ENCODE measurements at places on chromosomes 7 and 10. TPM values are rescaled to one million over a fixed set of nuclear protein-coding genes. Genes with fewer than 3 reads are reported as not detected.

Gene TAF5
- 3.8 TPM for polyA plus RNA-seq

Gene ZNF655
- 46.1 TPM for polyA plus RNA-seq

Gene SPDYE1
- polyA plus RNA-seq, result 1.6 TPM

Gene TBX20
- not detected for polyA plus RNA-seq

Gene WNT8B
- polyA plus RNA-seq, result 0.10 TPM

Gene CCDC146
- 9.6 TPM for polyA plus RNA-seq

Gene MSMB
- polyA plus RNA-seq, result not detected

Gene CHAT
- polyA plus RNA-seq, result not detected

Gene MTERF1
- polyA plus RNA-seq, result 10.0 TPM

Gene C10orf53
- polyA plus RNA-seq, result not detected

Gene ZEB1
- 60.8 TPM for polyA plus RNA-seq

DNA sequence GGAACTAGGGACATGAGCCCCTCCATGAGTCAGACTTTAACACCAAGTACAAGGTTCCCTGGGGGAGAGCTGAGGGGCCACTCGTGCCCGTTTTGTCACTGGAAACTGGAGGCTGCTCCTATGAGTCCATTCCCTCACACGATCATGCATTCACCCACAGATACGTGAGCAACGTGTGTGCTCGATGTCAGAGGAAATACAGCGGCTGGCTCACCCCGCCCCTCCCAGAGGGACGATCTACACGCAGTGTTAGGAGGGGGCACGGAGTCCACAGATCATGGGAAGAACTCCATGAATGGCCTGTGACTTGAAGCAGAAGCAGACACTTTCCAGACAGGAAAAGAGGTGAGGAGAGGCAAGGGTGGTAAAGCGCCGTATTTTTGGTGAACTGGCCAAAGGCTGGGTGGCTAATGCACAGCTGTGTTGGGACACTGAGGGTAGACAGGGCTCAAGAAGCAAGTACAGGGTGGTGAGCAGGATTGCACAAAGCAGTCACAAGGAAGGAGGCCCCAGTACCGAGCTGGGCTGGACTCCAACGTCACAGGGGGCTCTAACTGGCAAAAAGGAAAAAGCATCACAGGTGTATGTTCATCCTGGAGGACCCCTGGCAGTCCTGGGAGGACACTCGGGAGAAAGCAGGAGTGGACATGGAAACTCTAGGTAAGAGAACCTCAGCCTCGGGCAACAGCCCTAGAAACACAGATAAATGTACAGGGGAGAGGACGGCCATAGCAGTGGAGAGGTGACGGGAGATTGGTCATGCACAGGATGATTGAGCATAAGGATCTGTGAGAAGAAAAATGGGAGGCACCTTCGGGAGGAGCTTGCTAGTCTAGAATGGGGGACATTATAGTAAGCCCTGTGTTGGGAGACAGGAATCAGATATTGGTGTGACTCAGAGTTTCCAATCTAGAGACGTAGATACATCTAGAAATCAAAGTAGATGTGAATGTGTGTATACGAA lies 41.2 kb downstream of the TNS3 start:
- no peak for DNase-seq

GRCh38 chr10:45374350-45375052 lies 485 bp downstream of the ALOX5 start:
- DNase-seq, result no peak

GRCh38 chr7:249989-250388 lies 40.0 kb upstream of the FOXL3 start:
- no peak for DNase-seq

DNA sequence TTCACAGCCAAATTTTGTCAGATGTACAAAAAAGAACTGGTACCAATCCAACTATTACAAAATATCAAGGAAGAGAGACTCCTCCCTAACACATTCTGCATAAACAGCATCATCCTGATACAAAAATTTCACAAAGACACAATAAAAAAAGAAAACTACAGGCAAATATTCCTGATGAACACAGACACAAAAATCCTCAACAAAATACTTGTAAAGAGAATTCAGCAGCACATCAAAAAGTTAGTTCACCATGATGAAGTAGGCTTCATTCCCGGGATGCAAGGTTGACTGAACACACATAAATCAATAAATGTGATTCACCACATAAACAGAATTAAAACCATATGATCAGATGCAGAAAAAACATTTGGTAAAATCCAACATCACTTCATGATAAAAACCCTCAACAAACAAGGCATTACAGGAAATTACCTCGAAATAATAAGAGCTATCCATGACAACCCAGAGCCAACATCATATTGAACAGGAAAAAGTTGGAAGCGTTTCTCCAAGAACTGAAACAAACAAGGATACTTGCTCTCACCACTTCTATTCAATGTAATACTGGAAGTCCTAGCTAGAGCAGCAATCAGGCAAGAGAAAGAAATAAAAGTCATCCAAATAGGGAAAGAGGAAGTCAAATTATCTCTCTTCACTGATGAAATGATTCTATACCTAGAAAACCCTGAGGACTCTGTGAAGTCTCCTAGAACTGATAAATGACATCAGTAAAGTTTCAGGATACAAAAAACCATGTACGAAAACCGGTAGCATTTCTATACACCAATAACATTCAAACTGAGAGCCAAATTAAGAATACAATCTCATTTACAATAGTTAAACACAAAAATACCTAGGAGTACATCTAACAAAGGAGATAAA lies 223.1 kb downstream of the REEP3 start:
- no peak for DNase-seq

DNA sequence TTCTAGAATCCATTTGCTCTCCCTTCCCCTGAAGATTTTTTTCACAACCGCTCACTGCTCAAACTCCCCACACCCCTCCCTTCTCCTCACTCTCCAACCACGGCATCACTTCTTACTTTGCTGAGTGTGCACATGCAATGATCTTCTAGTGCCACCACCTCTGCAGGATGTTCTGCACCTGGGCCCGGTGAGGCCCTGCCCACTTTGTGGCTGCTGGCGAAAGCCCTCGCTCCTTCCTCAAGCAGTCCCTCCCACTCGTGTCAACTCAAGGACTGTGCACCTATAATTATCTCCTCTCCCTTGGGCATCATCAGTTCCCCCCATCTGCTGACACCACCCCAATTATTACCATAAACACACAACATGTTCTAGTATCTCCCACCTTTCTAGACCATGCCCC lies 91.0 kb upstream of the LANCL2 start:
- DNase-seq, result no peak

- DNase-seq, result no peak
These were observed 240.5 kb upstream of the FZD8 start for GRCh38 chr10:35882422-35883150.

GRCh38 chr7:143252006-143252405 lies 11.2 kb upstream of the GSTK1 start:
- no peak for DNase-seq

DNA sequence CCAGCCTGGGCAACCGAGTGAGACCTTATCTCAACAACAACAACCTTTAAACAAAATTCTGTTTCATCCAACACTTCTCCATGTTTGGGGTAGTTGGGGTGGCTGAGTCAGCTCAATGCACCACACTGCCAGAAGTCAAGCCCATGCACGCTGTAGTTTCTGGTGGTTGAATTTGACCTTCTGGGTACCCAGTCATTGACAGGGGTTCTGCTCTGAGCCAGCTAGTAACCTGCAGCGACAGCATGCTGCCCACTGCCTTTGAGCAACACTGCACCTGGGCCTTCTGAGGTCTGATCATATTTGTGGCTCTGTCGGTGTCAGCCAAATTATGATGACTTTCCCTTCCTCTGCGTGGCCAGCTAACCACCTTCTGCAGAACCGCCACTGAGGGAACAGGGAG lies 84.6 kb upstream of the ZNF438 start:
- no peak for DNase-seq

- no peak for DNase-seq
These were observed 123.4 kb downstream of the NT5C2 start for GRCh38 chr10:103069453-103070331.

DNA sequence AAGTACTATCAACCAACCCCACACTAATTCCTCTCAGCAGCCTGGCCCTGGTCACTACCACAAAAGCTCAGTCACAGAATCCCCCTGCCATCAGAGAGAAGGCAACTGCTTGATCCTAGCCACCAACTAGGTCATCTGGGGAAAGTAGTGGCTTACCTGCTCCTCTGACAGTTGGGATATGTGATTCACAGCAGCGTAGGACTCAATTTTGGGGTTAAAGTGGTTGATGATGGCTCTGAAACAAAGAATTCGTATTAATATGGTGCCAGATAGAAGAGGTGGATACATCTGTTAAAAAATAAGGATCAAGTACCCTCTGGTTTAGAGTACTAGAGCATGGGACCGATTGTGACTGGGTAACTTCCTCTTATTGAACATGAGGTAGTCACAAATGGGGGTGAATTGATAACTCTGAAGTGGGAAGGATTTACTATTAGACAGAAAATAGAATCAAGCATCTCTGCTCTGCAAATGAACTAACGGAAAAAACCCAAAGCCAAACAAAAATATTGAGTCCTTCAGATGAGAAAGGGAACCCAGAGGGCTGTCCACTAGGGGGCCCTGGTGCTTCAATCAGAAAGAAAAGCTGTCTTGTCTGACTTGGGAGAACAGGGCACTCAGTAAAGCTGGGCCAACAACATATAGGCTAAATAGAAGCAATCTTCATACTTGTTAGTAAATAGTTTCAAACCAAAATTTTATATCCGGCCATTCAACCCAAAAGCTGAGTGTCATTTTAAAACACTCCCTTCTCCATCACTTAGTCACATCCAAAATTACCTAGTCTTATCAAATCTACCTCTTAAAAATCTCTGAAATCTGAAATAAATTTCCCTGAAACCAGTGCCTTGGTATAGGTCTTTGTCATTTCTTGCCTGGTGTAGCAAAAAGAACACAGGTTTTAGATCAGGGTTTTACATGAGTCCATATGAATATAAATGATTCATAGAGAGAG lies 45.9 kb upstream of the KCNIP2 start:
- DNase-seq, result peak; percentile 19

- DNase-seq, result no peak
These were observed 9.3 kb downstream of the UNC5B start for GRCh38 chr10:71221586-71222202.

DNA sequence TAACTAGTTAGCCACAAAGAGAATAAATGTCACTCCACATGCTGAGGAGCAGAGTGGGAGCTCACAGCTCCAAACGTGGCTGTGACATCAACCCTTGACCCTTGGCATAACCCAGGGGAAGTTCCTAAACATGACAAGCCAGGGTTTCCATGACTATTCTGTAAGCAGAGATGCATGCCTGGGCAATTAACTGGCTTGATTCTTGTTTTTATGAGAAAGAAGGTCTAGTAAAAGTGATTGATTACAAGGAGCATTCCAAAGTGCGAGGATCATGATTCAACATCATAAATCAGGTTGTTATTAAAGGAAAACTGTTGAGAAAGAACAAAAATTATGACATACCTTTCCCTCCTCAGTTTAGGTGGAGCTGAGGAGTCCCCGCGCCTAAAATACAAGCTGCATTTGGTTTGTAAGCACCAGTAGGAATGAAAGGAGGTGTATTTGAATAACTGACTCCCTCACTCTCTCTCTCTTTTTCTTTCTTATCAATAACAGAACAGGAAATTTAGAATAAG lies 108.4 kb downstream of the SFMBT2 start:
- DNase-seq, result no peak

DNA sequence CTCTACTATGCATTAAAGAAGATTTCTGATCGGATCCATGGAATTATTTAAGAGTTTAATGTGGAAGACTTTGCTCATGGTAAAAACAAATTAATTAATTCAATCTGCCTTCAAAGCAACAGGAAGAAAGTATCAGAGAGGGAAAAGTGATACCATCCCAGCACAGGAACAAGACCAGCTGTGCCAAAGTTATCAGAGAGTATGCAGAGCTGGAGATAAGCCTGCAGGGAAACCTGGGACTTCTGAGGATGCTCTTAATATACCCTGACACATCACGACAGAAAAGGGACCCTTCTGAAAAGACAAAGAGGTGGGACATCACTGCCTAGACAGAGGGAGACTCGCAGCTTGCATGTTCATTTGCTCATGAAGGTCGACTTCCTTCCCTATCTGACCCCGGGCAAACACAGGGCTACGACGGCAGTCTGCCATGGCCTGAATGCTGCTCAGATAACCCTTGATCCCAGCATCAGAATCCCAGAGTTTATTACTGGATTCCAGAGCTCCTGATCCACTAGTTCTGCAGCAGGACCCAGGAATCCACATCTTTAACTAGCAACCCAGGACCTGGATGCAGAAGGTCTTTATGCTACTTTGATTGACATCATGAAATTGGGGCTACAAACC lies 29.5 kb downstream of the FAM171A1 start:
- DNase-seq, result no peak

DNA sequence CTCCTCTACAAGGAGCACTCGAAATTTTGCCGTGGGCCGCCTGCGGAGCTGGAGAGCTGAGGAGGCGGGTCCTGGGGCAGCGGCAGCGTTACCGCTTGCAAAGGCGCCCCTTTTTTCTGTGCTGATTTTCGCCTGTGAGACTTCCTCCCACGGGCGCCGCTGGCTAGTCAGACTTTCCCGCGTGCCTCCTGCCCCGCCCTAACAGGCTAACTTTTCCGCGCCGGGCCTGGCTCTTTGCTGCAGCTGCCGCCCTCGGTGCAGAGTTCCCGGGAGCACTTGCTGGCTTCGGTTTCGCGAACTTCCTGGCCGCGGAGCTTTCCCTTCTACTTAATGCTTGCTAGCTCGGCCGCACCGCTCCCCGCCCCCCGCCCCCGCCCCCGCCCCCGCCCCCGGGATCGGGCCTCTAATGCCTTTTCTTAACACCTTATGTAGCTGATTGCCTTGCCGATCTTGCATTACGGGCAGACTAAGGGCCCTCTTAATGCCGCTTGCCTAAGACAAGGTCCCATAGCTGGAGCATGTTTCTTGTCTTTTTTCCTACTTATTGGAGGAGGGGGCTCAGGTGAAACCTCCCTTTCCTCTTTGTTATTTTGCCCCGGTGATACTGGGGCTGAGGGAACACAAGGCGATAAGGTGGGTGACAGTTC lies 37.9 kb upstream of the RASGEF1A start:
- no peak for DNase-seq
